ENCODE measurements at places on chromosomes 5 and 9. TPM values are rescaled to one million over a fixed set of nuclear protein-coding genes. Genes with fewer than 3 reads are reported as not detected.

The COL15A1 gene
- 3.5 TPM for total RNA-seq

The SPAG8 gene
- 0.33 TPM for total RNA-seq

The NMUR2 gene
- total RNA-seq, result 0.16 TPM

The GADD45G gene
- total RNA-seq, result 1.1 TPM

The DPH7 gene
- total RNA-seq, result 31.1 TPM

The ENC1 gene
- total RNA-seq, result 120 TPM

The FOXD4L3 gene
- total RNA-seq, result not detected

The FAXDC2 gene
- total RNA-seq, result 1.3 TPM

The PCDHGC4 gene
- total RNA-seq, result 0.81 TPM

The SLC34A1 gene
- total RNA-seq, result not detected

The SEMA5A gene
- total RNA-seq, result 7.0 TPM

The POU5F2 gene
- 0.16 TPM for total RNA-seq

The PLAC8L1 gene
- not detected for total RNA-seq

The LHX3 gene
- not detected for total RNA-seq

The DIRAS2 gene
- total RNA-seq, result 9.8 TPM

The CARD19 gene
- 94.8 TPM for total RNA-seq

The RPL12 gene
- 1,963 TPM for total RNA-seq

The TEK gene
- 0.98 TPM for total RNA-seq

The MRPL36 gene
- total RNA-seq, result 75.8 TPM

All from mesangial cell (primary cell).